Left ventricle myocardium superior (tissue), 1 donor: ENCODE measurements at places on chromosomes 3 and 15.

DNA sequence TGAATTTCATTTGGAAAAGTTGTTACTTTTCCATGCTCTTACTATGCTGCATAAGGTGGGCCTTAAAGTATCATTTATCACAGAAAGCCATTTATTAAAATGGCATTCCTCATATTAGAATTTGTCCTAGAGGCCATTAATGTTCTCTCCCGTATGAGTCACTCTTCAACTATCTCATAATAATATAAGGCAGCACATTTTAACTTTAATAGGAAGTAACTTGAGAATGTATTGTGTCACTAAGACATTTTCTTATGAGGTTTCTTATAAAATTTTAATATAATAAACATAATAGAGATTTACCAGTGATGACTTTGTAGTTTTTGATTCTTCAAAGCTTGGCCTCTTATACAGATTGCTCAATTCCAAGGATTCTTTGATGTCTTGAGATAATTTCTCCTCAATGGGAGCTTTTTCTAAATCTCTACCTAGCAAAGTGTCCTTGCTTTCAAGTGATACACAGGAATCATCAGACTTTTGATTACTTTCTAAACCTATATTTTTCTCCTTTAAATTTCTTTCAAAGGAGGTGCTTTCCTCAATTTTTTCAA lies 74.7 kb downstream of the ZBBX start:
- no peak for DNase-seq

- no peak for DNase-seq
Measured at GRCh38 chr3:117278424-117279190, 569.0 kb downstream of the TUSC7 start.

DNA sequence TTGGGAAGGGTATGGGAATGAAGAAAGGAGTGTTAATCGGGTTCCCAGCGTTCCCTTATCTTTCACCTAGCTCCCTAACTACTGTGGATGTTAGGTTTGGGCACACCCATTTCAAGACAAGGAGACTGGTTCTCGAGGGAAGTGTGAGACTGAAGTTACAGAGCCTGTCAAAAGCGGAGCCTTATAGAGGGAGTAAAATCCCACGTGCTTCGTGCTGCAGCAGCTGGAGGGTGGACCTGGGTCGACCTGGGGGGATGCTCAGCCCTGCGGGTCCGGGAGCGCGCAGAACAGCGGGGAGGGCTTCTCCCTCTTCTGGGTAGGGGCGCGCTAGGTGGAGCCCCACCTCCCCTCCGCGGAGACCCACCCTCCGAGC lies 314 bp upstream of the TMED3 start:
- no peak for DNase-seq

DNA sequence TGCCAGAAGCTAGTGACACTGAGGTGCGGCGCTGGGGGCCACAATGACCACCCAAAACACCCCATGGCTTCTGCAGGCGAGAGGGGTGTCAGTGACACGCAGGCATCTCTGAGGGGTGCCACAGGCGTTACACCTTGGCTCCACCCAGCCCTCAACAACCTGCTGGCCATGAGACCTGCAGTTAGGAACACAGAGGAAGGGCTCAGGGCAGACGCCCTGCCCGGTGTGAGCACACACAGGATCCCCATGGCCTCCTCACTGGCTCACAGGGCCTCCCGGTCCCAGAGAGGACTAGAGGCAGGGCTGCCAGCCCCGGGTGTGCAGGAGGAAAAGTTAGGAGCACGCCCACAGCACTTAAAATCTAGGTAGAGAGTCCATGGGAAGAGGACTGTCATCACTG lies 35.1 kb downstream of the CYFIP1 start:
- DNase-seq, result no peak

GRCh38 chr15:40836020-40836419 lies 7.5 kb upstream of the PPP1R14D start:
- no peak for DNase-seq
